ENCODE measurements at places on chromosomes 2 and 18. TPM values are rescaled to one million over a fixed set of nuclear protein-coding genes. Genes with fewer than 3 reads are reported as not detected.

Gene ST6GAL2
- 1.1 TPM for polyA plus RNA-seq

Gene LCT
- polyA plus RNA-seq, result not detected

Gene OLA1
- 77.1 TPM for polyA plus RNA-seq

Gene PRKAG3
- polyA plus RNA-seq, result 0.02 TPM

Gene SP5
- polyA plus RNA-seq, result 0.43 TPM

Gene CRIM1
- polyA plus RNA-seq, result 10.3 TPM

Gene FSHR
- polyA plus RNA-seq, result not detected

Gene GRHL1
- polyA plus RNA-seq, result 61.8 TPM

Gene DYSF
- 1.8 TPM for polyA plus RNA-seq

Gene ANKRD30BL
- polyA plus RNA-seq, result not detected

Gene CLEC4F
- 0.51 TPM for polyA plus RNA-seq

Gene UGT1A5
- 2.9 TPM for polyA plus RNA-seq

Gene MERTK
- polyA plus RNA-seq, result 2.9 TPM

Gene GAD1
- 1.2 TPM for polyA plus RNA-seq

Gene SPC25
- polyA plus RNA-seq, result 4.1 TPM

Gene UPP2
- not detected for polyA plus RNA-seq

Gene IL1B
- 1.9 TPM for polyA plus RNA-seq

Gene OR6B2
- polyA plus RNA-seq, result not detected

Gene NABP1
- 26.8 TPM for polyA plus RNA-seq

Gene IL1R1
- 11.7 TPM for polyA plus RNA-seq

Gene IL1F10
- polyA plus RNA-seq, result 0.51 TPM

Gene LYG2
- polyA plus RNA-seq, result not detected

Gene GPAT2
- polyA plus RNA-seq, result 0.98 TPM

Gene CCDC74B
- 1.1 TPM for polyA plus RNA-seq

Gene KCNIP3
- 2.0 TPM for polyA plus RNA-seq

Gene GRB14
- 4.0 TPM for polyA plus RNA-seq

Gene SPDYA
- polyA plus RNA-seq, result 0.84 TPM

Gene CCL20
- polyA plus RNA-seq, result 56.3 TPM

Gene IL1RN
- 1,363 TPM for polyA plus RNA-seq

Gene GPBAR1
- polyA plus RNA-seq, result 0.29 TPM

Gene TNFAIP6
- polyA plus RNA-seq, result 0.51 TPM

Gene MDH1
- polyA plus RNA-seq, result 124 TPM

Gene HNMT
- 16.4 TPM for polyA plus RNA-seq

Gene METTL21A
- polyA plus RNA-seq, result 7.7 TPM

Gene ATG4B
- polyA plus RNA-seq, result 43.2 TPM

Gene SLC16A14
- 2.0 TPM for polyA plus RNA-seq

Gene METTL5
- 45.2 TPM for polyA plus RNA-seq

Gene LBH
- polyA plus RNA-seq, result 4.5 TPM

Gene C2orf78
- not detected for polyA plus RNA-seq

Gene ARHGAP28
- 0.69 TPM for polyA plus RNA-seq

Gene KCNK3
- polyA plus RNA-seq, result 0.16 TPM

Gene IGFBP5
- polyA plus RNA-seq, result 29.4 TPM

Gene VWC2L
- not detected for polyA plus RNA-seq

Gene GFPT1
- 7.8 TPM for polyA plus RNA-seq

Gene NOSTRIN
- 6.3 TPM for polyA plus RNA-seq

Gene APOB
- polyA plus RNA-seq, result 0.02 TPM

Gene FIGLA
- polyA plus RNA-seq, result not detected

Gene ERFE
- 0.06 TPM for polyA plus RNA-seq

Gene FOXD4L1
- polyA plus RNA-seq, result 0.22 TPM

Gene RAB6C
- polyA plus RNA-seq, result not detected

Gene STAMBP
- polyA plus RNA-seq, result 31.3 TPM

Gene HTR2B
- polyA plus RNA-seq, result 1.3 TPM

Data from esophagus (tissue), 2 donors.